ENCODE measurements at places on chromosomes 3 and 15.
A peak's percentile ranks its signal among the peaks of the same experiment; 100 is the strongest.

DNA sequence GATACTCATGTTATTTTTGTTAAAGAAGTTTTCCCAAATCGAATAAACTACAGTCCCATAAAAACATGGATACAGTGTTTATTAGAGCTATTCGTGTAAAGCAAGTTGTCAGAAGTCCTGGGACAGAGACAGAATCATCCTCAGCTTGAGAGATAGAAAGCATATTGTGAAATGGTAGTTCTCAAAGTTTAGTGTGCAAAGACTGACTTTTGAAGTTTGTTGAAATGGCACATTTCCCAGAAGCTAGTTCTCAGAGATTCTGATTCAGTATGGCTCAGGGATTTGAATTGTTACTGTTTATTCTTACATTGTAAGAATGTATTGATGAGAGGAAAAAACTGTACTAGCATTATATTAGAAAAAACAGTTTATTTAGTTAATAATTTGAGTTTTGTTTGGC lies 22.1 kb downstream of the GABRR3 start:
- DNase-seq: no peak

DNA sequence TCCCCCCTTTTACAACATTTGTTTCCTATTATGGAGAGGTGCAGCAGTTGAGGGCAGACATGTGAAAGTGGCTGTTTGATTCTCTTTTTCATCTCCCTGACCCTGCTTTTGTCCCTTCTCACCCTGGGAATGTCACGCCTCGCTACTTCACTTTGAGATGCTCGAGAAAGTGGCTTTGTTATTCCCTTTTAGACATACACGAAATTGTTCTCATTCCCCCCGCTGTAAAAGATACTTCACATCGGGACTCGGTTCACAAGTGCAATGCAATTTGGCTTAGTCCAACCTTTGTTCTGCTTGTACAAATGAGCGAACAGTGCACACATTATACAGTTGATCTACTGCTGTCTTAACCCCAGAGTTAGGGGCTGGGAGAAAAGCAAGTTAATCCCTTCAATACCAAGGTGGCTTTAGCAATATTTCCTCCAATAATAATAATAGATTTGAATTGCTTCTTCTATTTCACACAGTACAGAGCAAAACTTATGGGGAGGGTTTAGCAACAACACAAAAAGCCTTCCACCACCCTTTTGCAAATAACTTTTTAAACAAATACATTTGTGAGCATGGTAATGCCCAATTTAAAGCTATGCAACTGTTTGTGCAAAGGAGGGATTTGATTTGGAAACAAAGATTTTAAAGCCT lies 5.7 kb upstream of the FOXB1 start:
- DNase-seq: no peak

DNA sequence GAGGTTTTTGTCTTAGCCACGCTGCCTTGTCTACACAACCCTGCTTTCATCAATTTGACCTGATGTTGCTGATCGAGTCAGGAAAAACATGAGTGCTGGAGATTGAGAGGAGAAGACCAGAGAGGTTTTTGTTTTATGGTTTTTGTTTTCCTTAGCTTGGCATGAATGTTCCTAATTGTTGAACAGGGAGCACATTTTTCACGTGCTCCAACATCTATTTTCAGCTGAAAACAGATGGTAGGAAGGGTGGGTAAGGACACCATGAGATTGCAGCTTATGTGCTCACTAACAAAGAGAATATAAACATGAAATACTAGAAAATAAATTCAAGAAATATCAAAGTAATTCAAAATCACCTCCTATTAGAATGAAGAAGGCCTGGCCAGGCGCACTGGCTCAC lies 79.9 kb upstream of the LMCD1 start:
- no peak for DNase-seq

- DNase-seq: no peak
Measured at GRCh38 chr3:141740349-141740748, 2.3 kb downstream of the RNF7 start.

- no peak for DNase-seq
Measured at GRCh38 chr15:23924686-23925085, 237.6 kb upstream of the NDN start.

DNA sequence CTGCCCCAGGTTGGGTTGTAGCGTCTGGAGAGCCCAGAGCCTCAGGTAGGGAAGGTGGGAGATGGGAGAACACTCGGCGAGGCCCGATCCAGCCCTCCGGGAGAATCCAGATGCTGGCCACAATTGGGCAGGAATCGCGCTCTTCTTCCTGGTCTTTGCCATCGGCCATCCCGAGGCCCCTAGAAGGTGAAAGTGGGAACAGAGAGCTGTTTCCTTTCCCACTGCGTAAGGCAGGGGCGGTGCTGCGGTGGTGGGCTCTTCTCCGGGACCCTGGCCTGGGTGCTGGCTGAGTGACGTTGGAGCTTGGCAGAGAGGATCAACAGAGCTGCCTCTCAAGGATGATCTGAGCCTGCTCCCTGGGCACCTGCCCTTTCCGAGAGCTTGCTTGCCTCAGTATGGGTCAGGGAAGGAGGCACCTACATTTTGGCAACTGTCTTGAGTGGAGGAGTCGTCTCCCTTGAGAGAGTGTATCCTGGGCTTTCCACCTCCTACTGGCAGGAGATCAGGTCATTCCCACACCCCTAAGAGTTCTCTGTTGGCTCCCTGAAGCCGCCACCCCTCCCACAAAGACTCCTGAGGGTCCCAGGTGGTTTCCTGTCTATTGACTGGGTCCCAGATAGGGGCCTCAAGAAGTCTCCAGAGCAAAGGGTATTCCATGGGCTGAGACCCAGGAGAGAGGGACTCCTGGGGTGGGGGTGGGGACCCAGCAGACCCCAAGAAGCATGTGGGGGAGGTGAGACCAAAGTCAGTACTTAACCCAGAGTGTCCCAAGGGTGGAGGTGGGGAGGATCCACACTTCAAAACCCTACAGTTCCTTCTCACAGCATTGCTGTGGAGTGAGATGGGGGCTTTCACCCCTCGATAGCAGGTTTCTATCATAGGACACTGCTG lies 1.6 kb downstream of the C15orf39 start:
- DNase-seq: no peak

DNA sequence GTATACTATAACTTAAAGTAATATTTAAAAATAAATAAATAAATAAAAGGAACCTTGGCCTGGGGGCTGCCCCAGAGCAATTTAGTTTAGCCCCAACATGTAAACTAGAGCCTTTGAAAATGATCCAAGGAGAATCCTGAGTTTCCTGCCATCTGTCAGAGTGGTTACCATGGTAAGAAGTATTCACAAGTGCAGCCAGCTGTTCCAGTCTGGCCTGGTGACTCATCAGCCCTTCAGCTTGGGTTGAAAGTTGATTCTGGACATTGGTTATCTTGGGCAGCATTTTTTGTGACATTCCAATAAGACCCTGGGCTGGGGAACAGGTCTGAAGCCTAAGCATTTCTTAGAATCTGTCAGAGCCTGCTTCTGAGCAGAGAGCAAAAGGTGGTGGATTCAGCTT lies 72.7 kb upstream of the LRTM1 start:
- no peak for DNase-seq

- no peak for DNase-seq
Measured at GRCh38 chr15:68431037-68431791, 749 bp downstream of the ITGA11 start.

DNA sequence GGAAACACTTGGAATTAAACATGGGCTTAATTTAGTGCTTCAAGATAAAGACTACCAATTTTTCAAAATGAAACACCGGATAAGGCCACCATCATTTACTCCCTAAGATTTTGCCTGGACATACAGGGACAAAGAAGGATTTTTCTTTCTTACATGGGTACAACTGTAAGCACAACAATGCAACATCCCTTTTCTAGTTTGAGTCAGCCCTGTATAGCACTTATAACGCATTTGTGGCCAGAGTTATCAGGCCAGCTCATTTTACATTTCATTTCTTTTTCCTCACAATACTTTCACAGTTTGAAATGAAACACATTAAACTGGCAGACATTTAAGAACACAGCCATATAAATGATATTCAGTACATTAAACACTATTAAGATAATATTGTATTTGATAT lies 9.8 kb upstream of the SUCNR1 start:
- DNase-seq: no peak

GRCh38 chr3:78660957-78661356 lies 1106.8 kb downstream of the ROBO1 start:
- no peak for DNase-seq

- no peak for DNase-seq
Measured at GRCh38 chr3:194661374-194661773, 10.6 kb downstream of the LSG1 start.

GRCh38 chr15:79370716-79371115 lies 59.8 kb downstream of the TMED3 start:
- DNase-seq: no peak

DNA sequence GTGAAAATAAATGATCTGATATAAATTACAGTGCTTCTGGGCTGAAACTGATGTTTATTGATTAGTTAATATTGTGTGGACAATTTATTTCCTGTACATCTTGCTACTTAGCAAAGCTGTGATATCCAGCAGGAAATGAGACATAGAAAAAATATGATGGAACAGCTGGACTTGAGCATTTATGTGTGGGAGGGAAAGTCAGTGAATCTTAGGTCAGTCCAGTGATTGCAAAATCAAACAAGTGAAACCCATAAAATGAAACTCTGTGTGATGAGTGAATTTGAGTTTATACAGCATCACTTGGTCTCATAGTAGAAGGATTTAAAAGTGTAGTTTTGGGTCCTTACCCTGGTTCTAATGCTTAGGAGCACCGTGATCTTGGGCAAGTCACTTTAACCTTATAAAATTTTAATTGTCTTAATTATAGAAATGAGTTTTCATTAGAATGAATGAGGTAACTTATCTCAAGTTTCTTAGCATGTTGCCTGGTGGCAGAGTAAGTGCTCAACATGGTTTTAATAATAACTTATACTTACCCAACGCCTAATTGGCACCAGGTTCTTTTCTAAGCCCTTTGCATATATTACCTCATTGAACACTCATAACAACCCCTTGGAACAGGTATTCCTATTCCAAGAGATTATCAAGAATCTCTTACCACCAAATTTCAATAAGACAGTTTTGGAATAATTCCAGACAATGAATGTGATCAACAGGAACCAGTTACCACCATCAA lies 194.6 kb downstream of the ADAMTSL3 start:
- DNase-seq: no peak

DNA sequence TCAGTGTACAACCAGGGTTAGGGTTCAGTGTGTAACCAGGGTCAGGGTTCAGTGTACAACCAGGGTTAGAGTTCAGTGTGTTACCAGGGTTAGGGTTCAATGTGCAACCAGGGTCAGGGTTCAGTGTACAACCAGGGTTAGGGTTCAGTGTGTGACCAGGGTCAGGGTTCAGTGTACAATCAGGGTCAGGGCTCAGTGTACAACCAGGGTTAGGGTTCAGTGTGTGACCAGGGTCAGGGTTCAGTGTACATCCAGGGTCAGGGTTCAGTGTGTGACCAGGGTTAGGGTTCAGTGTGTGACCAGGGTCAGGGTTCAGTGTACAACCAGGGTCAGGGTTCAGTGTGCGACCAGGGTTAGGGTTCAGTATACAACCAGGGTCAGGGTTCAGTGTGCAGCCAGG lies 33.3 kb downstream of the CYP11A1 start:
- no peak for DNase-seq

- DNase-seq: no peak
Measured at GRCh38 chr3:187385296-187385695, 17.1 kb downstream of the RTP4 start.

- DNase-seq: no peak
Measured at GRCh38 chr15:69092159-69092558, 68.3 kb upstream of the GLCE start.

GRCh38 chr3:171419457-171419856 lies 40.7 kb downstream of the TNIK start:
- no peak for DNase-seq

- DNase-seq: no peak
Measured at GRCh38 chr3:157427901-157428300, 8.7 kb upstream of the PTX3 start.

GRCh38 chr3:78268716-78269668 lies 1229.1 kb downstream of the ROBO2 start:
- DNase-seq: no peak

- peak; percentile 67 for DNase-seq
Measured at GRCh38 chr3:112132975-112133448, at the start of gene GCSAM. GCSAM (minus strand) TSS chr3:112133248; CDS start chr3:112133120, 128 bp downstream.

- DNase-seq: no peak
Measured at GRCh38 chr3:115111632-115112031, 35.5 kb downstream of the ZBTB20 start.
